LHCN-M2 (cell line): ENCODE measurements at places on chromosomes 11 and 22. TPM values are rescaled to one million over a fixed set of nuclear protein-coding genes. Genes with fewer than 3 reads are reported as not detected.

The H19 gene
- 4,327 and 6,113 TPM in 2 replicates for total RNA-seq

The GNAZ gene
- 6.1 and 9.6 TPM in 2 replicates for total RNA-seq

The ENTHD1 gene
- not detected in 2 replicates for total RNA-seq

DNA sequence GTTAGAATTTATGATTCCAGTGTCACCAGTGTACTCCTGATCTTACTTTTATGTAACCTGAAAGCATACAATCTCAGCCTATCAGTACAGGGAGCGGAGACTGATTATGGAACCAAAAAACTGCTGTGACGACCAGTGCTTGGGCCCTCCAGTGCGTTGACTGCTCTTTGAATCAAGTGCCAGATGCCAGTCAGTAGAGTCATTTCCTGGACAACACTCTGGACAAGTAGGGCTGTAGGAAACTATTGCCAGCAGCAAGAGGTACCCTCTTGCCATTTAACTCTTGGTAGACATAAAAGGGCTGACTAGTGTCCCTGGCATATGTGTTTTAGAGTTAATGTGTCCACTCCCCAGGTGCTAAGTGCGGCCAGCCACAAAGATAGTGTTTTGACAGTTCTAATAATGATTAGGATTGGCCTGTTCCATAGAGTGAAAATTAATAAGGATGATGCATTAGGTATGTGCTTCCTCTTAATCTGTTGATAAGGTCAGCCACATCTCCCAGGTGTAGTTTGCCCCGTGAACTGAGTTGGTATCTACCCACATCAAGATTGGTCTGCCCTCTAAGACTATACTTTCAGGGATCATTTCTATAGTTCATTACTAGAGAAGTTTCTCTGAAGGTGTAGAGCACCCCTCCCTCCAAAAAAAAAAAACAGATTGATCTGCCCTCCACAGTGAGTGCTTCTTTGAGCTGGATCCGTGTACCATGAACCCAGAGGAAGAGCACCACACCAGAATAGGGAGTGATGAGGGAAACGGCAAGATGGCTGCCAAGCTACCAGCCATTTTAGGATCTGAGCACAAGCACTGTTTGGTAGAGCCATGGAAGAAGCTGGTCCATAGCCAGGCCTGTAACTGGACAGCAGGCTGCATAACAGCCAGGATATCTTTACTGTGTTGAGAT is 20.7 kb upstream of the AIFM3 start:
- peak; percentile 33 for DNase-seq

DNA sequence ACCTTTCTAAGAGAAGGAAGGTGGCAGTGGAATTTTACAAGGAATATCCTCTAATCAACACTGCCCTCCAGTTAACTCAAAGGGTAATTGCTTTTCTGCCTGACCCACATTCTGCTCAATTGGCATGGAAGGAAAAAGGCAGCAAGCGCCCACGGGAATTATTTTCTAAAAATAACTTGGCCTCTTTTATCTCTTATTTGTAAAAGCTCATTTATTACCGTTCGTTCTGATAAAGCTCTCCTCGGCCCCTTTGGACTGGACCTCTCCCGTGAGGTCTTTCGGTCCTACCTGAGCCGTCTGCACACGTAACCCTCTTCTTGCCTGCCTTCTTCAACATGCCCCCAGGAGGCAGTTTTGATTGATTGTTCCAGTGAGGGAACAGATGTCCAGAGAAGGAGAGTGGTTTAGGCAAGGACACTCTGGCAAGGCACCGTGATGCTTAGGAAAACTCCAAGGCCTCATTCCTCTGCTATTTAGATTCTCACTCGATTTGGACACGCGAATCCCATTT is 53.2 kb upstream of the CRTAM start:
- DNase-seq = peak; percentile 53

DNA sequence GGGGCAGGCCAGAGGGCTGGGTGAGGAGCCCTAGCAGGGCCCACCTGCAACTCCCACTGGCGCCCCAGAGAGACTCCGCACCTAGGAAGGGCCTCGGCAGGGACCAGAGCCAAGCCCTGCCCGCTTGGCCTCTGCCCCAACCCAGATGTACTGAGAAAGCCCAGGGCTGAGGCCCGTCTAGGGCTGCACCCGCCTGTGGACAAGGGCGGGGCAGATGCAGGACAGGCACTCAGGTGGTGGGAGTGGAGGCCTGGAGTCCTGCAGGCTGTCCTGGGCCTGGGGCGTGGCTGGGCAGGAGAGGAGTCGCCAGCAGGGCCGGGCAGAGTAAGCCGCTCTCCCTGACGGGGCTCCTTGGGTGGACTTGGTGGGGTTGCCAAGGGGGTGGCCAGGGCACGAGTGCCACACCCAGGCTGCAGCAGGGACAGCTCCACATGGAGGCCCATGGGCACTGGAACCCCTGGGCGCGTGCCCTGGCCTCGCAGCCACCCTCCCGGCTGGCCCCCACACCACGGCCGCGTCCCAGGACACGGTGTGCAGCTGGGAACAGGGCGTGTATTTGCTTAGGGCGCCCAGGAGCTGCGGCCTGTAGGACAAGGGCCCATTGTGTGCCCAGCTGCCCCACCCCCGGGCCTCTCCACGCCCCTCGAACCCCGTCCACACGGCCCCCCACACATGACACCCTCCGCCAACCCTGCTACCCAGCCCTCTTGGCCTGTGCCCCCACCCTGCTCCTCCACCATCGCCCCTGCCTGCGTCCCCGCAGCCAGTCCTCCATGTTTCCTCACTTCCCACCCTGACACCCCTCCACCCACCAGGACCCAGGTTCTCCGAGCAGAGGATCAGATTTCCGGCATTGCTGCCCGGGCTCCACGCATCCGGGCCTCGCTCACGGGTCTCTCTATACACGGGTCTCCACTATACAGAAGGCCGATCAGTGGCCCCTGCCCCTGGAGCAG is 11.3 kb upstream of the PIM3 start:
- no peak for DNase-seq

- peak; percentile 15 for DNase-seq
Measured at GRCh38 chr22:37187891-37188761, at the start of gene C1QTNF6. Gene C1QTNF6 (minus strand): TSS chr22:37188247. CDS start chr22:37188213, 34 bp downstream.

DNA sequence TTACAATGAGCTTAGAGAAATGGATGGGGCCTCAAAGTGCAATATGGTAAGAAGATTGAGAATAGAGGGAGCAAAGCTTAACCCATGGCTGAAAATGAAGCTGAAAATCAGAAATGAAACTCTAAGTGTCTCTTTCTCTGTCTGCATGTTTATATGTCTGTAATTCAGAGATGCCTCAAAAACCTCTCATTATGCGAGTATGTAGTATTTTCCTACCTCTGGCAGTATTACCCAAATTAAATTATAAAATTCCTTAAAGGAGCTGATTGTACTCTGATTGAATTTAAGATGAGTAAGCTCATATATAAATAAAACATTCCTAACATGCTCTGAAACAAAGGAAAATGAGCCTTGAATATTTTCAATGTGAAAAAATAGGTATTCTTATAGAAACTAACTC is 39.8 kb upstream of the PRSS23 start:
- no peak for DNase-seq

GRCh38 chr22:39907047-39907446 is 6.2 kb downstream of the GRAP2 start:
- DNase-seq = no peak
